Left colon (tissue), 2 donors: ENCODE measurements at places on chromosomes 7 and 10.

- no peak for DNase-seq
Measured at GRCh38 chr7:65832281-65832680, 40.6 kb upstream of the VKORC1L1 start.

DNA sequence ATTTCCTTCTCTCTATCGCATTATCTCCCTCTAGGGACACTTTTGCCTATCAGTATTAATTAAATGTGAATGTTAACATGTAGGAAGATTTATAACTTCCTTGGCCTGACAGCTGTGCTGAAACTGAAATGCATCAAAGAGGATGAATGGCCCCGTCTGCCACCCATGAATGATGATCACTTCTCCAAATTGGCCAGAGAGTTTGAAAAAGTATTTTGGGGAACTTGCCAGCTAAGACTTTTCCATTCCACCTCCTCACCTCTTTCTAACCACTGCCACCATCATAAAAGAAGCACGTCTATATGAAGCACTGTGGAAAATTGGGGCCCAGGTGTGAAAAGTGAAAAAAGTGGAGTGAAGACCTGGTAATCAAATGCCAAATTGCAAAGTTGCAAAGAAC lies 25.4 kb upstream of the ST8SIA6 start:
- no peak for DNase-seq

- DNase-seq, result no peak
Measured at GRCh38 chr10:86945361-86946212, 11.8 kb downstream of the MMRN2 start.

GRCh38 chr10:58813573-58813972 lies 300.9 kb downstream of the BICC1 start:
- DNase-seq, result no peak

GRCh38 chr7:114949231-114949630 lies 27.3 kb downstream of the MDFIC start:
- DNase-seq, result no peak

DNA sequence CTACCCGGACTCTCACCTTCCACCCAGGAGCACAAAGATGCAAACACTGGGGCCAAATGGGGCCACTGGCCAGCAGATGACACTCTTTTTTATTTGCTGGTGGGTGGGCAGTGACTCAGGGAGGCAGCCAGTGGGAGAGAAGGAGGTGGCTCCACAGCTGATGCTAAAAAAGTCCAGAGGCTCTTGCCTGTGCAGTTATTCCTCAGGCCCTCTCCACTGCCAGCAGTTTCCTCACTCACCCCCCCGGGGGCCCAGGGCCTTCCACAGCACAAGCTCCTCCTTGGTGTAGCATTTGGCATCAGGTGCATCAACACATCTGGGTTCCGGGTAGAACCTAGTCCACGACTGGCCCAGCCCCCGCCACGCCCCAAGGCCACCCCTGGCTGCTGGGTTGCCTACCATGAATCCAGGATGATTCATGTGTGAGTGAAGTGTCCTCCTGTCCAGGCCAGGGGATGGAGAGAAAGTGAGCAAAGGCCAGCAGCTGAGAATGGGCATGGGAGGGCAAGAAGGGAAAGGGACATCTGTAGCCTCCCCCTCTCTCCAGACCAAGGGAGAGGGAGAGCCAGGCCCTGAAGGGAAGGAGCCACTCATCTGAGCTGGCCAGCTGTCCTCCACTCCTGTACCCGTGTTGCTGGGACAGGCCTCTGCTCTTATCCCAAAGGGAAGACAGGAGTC lies 1.7 kb upstream of the KCNH2 start:
- peak; percentile 34 for DNase-seq

GRCh38 chr10:72625276-72625607 lies 637 bp downstream of the MICU1 start:
- DNase-seq, result no peak

DNA sequence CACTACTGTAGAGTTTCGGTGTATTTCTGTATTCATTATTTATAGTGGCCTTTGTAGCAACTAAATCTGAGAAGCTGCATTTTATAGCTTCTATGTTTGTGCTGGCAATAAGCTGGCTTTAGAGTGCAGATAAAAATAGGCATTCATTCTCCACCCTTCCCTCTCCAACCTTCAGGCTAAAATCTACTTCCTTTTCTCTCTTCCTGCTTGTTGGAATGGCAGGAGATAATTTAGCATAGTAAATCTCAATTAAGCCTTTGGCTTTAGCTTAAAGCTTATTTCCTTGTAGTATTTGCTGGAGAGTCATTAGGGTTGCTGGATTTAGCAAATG lies 58.5 kb downstream of the CPVL start:
- DNase-seq, result no peak

DNA sequence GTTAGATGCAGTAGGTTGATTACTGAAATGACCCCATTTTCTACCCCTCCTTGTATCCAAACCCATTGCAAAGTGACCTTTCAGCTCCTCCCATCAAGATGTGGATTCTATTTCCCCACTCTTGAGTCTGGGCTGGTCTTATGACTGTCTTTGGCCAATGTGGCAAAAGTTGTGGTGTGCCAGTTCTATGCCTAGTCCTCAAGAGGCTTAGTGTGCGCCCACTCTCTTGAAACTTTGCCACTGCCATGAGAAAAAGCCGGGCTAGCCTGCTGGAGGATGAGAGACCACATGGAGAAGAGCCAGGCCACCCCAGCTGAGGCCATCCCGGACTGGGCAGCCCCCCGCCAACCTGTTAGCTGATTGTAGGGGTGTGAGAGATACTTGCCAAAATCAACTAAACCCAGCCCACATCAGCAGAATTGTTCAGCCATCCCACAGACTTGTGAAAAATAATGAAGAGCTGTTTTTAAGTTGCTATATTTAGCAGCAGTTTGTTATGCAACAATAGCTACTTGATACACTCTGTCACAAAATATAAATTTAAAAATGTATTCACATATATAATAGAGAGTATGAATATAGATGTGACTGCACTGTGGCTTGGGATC lies 131.0 kb upstream of the PALS2 start:
- no peak for DNase-seq

DNA sequence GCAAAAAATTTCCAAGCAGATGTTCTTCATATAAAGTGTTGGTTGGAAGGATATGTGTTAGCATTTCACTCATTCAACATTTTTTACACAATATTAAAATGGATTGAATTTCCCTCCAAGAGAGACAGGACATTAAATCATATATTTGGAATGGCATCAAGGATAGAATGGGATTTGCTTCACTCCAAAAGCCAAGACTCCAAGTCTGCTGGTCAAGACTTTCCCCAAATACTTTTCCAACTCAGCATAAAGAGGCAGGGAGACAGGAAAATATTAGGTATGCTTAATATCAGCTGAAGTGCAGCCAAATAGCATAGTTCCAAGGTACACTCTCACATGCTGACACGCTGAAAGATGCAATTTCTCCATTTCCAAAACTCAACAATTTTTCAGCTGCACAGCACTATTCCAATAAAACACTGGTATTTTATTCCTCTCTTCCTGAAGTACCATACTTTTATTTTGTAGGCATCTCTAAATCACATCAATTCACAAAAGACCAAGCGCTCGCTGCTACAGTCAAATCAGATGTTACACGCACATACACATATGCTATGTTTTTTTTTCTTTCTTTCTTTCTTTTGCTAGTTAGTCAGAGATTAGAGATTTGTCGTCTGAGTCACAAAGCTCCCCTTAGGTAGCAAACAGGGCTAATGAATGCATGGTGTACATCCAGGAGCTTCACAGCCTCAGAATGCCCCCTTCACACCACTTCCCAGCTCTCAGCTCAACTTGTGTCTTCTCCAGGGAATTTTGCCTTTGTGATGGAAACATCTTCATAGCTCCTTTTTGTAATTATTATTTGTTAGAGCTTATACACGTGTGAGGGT lies 1033.8 kb upstream of the AUTS2 start:
- no peak for DNase-seq

GRCh38 chr7:45267262-45267661 lies 109.7 kb downstream of the RAMP3 start:
- no peak for DNase-seq

DNA sequence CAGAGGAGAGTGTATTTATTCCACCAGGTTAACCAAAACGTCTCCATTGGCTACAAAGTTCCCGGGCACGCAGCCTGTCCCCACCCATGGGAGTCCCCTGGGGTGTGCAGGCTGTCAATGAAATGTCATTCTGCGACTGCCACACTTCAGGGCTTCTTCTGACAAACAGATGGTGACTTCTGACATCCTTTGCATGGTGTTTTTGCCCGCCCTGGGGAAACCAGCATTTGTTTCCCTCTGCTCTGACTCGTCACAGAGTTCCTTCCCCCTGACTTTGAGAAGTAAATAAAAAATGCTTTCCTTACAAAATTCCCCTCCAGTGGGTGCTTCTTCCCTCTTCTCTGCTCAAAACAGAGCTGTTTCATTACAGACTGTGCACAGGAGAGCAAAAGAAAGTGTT lies 38.2 kb downstream of the TNS3 start:
- no peak for DNase-seq

DNA sequence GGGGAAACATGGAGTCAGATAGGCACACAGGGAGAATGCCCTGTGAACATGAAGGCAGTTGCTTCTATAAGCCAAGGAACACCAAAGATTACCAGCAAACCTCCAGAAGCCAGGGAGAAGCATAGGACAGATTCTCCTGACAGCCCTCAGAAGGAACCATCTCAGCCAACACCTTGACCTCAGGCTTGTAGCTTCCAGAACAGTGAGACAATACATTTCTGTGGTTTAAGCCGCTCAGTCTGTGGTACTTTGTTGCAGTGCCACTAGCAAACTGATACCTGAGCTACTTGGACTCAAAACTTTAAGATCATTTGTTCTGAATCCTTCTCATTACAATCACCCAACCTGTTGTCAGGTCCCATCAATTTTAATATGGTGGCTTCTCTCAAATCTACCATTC lies 31.2 kb downstream of the ABLIM1 start:
- no peak for DNase-seq

DNA sequence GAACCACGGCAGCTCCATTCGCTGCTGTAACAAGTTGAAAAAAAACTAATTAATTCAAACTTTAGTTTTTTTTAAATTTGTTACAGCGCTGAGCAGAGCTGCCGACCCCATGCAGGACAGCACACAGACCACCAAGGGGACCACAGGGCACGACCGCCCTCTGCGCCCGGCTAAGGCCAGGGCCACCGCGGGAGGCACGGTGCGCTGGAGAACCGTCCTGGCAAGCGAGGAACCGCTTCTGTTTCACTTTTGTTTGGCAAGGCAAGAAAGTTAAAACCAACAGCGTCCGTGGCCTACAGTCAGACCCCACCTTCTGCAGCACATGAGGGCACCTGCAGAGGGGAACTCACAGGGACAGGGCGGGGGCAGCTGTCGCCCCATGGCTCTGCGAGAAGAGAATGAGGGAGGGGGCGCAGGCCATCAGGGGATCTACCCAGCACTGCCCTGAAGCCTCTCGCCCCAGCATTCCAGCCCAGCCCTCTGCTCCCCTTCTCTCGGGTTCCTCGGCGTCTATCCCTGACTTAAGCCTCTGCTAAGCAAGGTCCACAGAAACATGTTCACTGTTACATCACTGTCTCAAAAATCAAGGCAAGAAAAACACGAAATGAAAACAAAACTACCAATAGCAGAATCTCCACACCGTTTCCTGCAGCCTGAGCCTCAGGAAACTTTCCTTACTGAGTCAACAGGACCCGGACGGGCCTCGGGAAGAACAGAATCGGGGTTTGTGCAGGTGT lies 204.4 kb downstream of the DIP2C start:
- no peak for DNase-seq

GRCh38 chr10:75402486-75403143 lies 1.1 kb upstream of the ZNF503 start:
- peak; percentile 54 for DNase-seq

DNA sequence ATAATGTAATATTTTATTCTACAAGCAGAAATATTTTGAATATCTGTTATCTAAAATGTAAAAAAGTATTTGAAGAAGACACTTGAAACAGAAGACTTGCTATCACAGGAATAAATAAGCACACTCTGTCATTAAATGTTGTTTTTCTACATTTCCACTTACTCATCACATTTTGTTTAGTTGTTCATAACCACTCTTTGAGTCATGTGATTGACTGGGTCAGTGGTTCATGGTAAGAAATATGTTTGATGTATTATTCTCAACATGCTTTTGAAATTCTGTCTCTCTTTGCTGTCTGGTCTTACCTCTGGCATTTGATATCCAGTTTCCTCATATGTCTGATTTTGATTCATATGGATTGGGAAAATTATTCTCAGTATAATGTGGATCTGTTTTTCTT lies 171.8 kb downstream of the SUGCT start:
- no peak for DNase-seq

GRCh38 chr7:40330408-40330807 lies 195.6 kb downstream of the SUGCT start:
- no peak for DNase-seq

GRCh38 chr7:107244613-107245012 lies 75.8 kb downstream of the HBP1 start:
- DNase-seq, result no peak

DNA sequence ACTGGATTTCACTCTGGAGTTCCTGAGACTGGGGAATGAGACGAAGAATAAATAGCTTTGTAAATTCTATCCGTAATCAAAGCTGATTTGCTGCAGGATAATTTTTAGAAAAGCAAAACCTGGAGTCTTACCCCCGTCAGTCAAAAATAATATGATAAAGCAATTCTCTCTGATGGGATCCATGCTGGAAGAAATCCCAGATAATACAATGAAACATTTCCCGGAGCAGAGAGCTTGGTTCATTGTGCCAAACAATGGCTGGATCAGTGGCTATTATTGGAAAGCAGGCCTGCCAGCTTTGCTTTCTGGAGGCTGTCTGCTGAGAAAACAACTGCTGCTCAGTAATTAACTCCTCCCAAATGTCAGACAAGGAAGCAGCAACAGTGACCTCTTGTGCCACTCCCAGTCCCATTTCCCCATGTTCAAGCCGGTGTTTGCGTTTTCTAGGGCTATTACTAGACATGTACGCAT lies 609.4 kb upstream of the PCDH15 start:
- peak; percentile 13 for DNase-seq

GRCh38 chr7:82131215-82131614 lies 312.4 kb downstream of the CACNA2D1 start:
- DNase-seq, result no peak

DNA sequence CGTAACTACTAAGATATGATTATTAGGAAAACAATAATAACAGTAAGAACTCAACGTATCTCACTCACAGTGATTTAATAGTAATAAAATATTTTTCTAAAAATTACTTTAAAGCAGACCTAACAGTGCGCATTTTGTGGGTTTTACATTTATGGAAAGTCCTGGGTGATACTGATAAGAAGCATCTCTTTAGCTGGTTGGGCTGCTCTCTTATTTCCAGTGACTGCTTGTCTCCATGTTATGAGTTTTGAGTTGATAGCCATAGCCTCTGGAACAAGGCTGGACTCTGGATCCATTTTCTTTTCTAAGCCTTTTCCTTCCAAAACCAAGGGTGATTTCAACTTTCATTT lies 29.5 kb upstream of the INHBA start:
- no peak for DNase-seq

DNA sequence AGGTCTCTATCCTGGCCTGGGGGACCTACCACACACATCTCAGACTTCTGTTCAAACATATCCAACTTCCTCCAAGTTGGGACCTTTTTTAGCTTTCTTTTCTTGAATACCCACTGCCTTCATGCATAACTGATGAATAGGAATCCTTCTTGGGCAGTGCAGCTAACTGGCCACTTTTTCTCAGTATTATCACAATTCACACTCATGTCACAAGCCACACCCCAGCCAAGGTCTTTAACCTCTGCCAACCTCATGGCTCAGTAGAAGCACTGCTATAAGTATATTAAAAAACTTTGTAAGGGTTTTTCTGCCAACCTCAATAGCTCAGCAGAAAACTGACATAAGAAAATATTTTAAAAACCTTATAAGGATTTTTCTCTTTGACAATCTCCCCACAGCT lies 44.5 kb downstream of the HHEX start:
- DNase-seq, result no peak
